ENCODE measurements at places on chromosomes 16 and 17.

GRCh38 chr16:55264949-55265348 is 59.1 kb upstream of the IRX6 start:
- DNase-seq: peak; percentile 7

- no peak for DNase-seq
Measured at GRCh38 chr16:28321700-28322411, 29.5 kb downstream of the SBK1 start.

DNA sequence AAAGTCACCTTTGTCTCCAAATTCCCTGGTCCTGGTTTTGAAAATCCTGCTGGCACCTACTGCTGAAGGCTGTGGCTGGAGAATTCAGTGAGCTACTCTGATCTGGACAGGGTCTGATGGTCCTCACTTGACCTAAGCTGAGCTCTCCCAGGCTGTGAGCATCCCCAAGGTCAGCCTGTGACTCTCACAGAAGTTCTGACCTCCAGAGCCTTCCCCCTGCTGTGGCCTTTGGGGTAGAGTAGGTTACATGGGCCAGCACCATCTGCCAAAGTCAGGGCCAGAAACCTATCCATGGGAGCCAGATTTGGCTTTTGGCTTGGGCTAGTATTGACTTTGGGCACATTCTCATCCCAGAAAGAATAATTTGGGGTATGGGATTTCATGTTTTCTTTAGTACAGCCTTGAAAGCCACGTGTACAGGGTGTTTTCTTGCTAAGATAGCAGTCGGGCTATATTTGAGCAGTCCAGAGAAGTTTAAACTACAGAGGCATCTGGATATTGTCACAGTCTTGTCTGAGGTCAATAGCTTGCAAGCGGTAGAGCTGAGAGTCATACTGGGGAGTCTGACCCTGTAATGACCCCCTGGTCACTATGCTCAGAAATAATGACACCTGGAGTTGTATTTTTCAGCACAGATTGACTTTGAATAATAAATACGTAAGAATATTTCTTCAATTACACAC is 6.2 kb upstream of the AGRP start:
- DNase-seq: no peak

DNA sequence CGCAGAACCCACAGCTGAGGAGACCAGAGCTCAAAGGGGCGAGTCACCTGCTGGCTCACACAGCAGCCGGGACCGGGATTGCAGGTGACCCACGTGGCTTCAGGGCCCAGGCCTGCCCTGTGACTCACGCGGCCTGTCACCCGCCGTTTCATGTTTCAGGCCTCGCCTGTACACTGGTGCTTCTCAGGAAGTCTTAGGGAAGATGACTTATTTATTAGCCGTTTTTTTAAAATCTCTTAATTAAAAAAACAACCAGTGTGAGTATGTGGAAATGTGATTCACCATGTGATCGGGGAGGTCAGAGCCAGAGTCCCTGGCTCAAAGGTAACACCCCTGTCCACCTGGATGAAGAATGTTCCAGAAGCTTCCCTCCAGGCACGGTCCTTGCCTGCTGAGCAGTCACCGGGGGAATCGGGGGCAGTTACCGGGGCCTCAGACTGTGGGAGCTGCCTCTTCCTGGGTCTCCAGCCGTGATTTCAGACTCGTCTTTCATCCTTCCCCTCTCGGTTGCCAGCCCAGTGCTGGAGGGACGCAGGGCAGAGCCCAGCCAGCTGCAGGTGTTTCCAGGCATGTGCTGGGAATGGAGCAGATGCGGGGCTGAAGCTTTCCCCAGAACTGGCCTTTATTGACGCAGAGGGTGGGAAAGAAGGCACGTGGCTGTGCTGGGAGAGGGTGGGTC is 49.3 kb downstream of the CMIP start:
- peak; percentile 82 for DNase-seq

DNA sequence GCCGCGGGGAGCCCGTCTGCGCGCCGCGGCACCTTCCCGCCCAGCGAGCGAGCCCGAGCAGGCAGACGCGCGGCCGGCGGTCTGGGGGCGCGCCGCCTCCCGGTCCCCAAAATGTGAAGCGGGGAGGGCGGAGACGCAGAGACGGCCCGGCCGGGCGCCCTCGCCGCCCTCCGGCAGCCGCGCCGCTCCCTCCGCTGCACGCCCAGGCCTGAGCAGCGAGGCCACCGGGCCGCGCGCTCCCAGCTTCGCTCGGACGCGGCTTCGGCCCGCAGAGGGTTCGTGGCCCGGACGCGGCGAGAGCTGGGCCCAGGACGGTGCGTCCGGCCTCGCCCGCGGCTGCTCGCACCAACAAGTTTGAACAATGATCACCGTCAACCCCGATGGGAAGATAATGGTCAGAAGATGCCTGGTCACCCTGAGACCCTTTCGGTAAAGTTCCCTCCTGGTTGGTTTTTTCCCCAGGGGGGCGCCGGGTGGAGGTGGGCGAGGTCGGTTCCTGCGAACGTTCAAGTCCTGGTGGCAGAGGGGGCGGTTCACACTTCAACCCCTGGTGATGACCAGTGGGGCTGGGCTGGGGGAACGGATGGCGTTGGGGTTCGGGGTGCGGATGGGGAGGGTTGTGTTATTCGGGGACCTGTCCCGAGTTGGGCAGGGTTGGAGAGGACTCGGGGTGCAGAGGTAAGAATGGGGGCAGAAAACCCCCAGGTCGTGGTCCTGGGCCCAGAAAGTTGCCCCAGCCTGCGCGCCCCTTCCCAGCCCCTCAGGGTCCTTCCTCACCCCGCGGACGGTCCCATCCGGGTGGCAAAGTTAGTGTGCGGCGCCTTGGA is 678 bp downstream of the MGAT5B start:
- DNase-seq: no peak

- DNase-seq: no peak
Measured at GRCh38 chr16:85435286-85435685, 177.8 kb upstream of the GSE1 start.

- DNase-seq: no peak
Measured at GRCh38 chr16:26175944-26176343, 484.2 kb downstream of the HS3ST4 start.

GRCh38 chr17:36576793-36577192 is 14.9 kb upstream of the DHRS11 start:
- no peak for DNase-seq

- no peak for DNase-seq
Measured at GRCh38 chr16:75927810-75928209, 201.5 kb upstream of the CPHXL start.

GRCh38 chr17:12974005-12974531 is 43.8 kb downstream of the ELAC2 start:
- no peak for DNase-seq

DNA sequence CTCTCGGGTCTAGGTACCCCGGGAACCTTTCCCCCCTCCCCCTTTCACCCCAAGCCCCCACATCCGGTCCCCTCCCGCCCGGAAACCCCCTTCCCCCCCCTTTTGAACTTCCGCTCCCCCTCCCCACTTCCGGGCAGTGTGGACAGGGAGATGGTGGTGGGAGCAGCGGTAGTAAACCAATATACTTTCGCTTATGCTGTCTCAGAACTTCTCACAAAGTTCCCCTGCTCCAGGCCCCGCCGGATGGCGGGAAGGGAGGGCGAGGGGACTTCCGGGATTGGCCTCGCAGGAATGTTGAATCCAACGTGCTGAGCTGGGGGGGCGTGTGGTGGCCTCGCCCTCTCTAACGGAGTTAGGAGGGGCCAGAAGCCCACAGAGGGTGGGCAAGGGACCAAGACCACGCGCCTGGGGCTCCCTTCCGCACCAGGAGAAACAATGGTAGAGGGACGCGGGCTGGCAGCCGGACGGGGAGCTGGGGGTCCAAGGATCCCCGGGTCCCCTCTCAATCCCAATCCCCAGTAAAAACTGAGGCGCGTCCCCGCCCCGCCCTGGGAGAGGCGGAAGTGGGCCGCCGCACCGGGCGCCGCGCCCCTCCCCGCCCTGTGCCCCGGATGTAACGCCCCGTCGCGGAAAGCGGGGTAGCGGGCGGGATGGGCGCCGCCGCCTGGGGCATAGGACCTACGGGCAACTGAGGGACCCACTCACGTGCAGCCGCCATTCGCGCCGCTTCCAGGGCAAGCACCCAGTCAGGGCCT is 742 bp downstream of the PFN1 start:
- peak; percentile 33 for DNase-seq

DNA sequence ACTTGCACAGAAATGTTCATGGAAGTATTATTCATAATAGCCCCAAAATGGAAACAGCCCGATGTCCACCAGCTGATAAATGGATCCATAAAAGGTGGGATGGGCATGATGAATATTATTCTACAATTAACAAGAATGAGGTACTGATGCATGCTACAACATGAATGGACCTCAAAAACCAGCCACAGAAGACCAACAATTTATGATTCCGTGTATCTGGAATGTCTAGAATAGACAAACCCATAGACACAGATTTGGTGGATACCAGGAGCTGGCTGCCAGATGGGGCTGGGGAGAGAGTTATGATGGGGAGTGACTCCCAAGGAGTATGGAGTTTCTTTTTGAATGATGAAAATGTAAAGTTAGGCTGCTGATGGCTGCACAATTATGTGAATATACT is 10.8 kb upstream of the NAGLU start:
- DNase-seq: no peak

DNA sequence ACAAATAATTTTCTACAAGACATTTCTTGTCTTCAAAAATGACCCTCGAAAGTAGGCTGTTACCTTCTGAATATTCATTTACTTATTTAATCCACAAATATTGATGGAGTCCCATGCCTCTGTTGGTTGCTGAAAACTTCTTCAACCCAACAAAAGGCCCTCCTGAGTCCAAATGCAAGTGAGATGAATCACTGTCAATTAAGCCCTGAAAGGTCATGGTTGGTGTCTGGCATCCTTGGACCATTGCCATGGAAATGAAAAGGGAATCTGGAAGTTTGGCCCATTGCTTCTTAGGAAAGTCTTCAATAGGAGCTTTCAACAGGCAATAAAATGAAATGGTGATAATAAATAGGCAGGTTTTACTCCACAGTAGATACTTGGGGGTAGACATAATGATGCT is 364.7 kb upstream of the DYNLRB2 start:
- no peak for DNase-seq

GRCh38 chr16:67299269-67299668 is 19.9 kb downstream of the PLEKHG4 start:
- DNase-seq: no peak

- DNase-seq: no peak
Measured at GRCh38 chr16:845351-845745, 44.8 kb upstream of the GNG13 start.

DNA sequence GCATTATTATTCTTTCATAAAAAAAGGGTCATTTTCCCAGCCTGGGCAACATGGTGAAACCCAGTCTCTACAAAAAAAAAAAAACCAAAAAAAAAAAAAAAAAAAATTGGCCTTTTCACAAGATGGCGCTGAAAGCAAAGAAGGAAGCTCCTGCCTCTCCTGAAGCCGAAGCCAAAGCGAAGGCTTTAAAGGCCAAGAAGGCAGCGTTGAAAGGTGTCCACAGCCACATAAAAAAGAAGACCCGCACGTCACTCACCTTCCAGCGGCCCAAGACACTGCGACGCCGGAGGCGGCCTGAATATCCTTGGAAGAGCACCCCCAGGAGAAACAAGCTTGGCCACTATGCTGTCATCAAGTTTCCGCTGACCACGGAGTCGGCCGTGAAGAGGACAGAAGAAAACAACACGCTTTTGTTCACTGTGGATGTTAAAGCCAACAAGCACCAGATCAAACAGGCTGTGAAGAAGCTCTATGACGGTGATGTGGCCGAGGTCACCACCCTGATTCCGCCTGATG is 4.9 kb upstream of the PGAP6 start:
- DNase-seq: no peak

DNA sequence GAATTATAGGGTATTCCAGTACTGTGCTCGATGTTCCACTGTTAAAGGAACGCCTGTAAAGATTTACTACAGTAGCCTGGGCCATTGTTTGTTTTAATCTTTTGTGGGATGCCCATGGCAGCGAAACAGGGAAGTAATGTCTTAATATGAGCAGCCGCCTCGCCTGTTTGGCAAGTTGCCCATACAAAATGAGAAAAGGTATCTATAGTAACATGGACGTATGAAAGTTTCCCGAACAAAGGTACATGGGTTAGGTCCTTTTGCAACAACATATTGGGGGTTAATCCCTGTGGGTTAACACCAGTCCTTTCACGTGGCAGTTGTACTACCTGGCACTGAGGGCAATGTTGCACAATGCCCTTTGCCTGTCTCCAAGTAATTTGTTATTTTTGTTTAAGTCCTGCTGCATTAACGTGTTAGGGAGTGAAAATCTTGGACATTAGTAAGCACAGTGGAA is 21.1 kb upstream of the TMC5 start:
- DNase-seq: peak; percentile 87

DNA sequence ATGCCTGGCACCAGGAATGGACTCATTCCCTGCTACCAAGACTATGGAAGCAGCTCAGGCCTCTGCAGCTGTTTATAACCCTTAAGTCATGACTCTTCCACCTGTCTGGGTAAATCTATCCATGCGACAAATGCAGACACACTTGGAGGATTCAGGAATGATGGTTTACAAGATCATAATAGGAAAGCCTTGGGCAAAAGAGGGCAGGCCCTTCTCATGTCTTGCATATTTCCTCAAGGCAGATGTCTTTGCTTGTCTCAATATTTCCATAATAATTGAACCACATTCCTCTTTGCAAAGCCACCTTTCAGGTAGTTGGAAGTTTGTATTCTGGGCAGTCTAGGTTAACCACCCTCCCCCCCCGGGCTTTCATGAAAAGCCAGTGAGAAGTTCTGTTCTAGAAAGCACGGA is 884 bp upstream of the JPT1 start:
- DNase-seq: no peak

- no peak for DNase-seq
Measured at GRCh38 chr16:67995423-67995822, 3.9 kb downstream of the DPEP2 start.

DNA sequence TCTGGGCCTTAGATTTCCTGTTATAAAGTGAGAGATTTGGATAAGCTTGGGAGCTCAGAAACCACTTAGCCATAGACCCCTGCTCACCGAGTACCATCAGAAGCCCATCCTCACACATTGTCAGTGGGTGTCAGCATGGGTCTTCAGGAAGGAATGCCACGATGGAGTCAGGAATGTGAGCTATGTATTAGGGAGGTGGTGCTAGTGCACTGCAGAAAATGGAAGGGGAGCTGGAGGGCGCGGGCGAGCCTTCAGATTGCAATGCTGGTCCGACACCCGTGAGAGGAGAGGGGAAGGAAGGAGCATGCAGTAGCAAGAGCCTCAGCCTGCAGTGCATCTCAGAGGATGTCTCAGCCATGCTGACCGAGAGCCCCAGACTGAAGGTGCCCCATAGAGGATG is 294.5 kb downstream of the FOXL1 start:
- no peak for DNase-seq

GRCh38 chr16:23317266-23317661 is 15.2 kb downstream of the SCNN1B start:
- DNase-seq: peak; percentile 77

DNA sequence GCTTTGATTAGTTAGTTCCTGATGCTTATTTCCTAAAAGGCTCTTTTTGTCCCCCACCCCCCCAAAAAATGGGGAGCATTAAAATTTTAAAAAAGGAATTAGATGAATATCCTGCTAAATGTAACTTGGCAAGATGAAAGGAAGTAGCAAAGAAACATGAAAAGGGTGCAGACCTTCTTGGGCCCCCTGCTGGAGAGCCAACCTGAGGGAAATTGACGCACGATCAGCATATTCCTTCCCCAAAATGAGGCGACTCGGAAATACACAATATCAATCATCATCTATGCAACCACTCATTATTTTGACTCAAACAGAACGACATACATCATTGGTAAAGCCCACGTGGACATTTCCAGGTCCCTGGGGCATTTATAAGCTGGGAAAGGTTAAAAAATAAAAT is 59.7 kb downstream of the GRIN2A start:
- no peak for DNase-seq

GRCh38 chr16:80554033-80554432 is 13.2 kb downstream of the DYNLRB2 start:
- DNase-seq: no peak

- no peak for DNase-seq
Measured at GRCh38 chr17:51245535-51245934, 14.3 kb downstream of the MBTD1 start.

- no peak for DNase-seq
Measured at GRCh38 chr17:4610656-4611055, 26.3 kb downstream of the SMTNL2 start.

Data from prostate gland (tissue), 2 donors.